ENCODE measurements at places on chromosomes 5 and 9.

- no peak overlapping the region for H3K27ac ChIP-seq
- no peak for DNase-seq
- H3K4me3 ChIP-seq: no peak overlapping the region
- peaks cover 7% of the 10 kb centered on the region for H3K27me3 ChIP-seq
- H3K36me3 ChIP-seq: no peaks in the 10 kb centered on the region
- H3K4me1 ChIP-seq: no peaks in the 10 kb centered on the region
These were observed 362.8 kb upstream of the ADAMTSL1 start for GRCh38 chr9:18111146-18111545.

DNA sequence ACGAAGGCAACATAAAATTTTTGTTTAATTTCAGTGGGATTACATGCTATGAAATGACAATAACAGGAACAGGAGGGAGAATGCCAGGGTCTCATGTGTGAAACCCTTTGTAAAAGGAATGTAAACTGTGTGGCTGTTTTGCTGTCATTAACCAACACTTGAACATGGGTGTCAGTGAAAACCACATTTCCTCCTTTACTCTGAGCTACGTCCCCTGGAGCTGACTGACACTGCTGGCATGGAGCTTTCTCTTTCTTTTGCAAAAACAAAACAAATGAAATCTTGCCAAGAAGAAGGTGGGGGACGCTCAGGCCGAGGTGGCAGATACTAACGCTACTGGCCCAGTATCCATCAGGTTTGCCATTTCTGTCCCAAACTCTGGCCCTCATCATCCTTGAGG, 121.4 kb downstream of the DMRT2 start:
- no peak overlapping the region for H3K27ac ChIP-seq
- H3K36me3 ChIP-seq: no peaks in the 10 kb centered on the region
- no peaks in the 10 kb centered on the region for H3K4me1 ChIP-seq
- no peak overlapping the region for H3K4me3 ChIP-seq
- no peak for DNase-seq
- H3K27me3 ChIP-seq: no peaks in the 10 kb centered on the region

DNA sequence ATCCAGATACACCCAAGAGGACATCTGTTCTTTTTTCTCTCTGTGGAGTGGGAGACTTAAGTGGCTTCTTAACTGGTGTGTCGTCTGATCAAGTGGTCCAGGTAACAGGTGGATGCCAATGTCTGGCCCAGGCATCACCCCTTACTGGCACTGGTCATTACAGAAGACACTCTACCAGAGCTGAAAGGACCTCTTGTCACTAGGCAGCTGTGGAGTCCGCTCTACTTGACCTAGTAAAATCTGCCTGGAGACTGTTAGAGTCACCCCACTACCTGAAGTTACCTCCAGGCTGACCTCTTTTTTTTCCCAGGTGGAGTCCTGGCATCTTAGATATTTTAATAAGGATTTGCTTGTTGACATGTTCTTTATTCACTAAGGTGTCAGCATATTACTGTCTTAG, 22.5 kb downstream of the FXN start:
- H3K4me1 ChIP-seq: no peaks in the 10 kb centered on the region
- no peak overlapping the region for H3K27ac ChIP-seq
- no peaks in the 10 kb centered on the region for H3K27me3 ChIP-seq
- H3K36me3 ChIP-seq: peaks cover 24% of the 10 kb centered on the region
- no peak overlapping the region for H3K4me3 ChIP-seq
- no peak for DNase-seq

DNA sequence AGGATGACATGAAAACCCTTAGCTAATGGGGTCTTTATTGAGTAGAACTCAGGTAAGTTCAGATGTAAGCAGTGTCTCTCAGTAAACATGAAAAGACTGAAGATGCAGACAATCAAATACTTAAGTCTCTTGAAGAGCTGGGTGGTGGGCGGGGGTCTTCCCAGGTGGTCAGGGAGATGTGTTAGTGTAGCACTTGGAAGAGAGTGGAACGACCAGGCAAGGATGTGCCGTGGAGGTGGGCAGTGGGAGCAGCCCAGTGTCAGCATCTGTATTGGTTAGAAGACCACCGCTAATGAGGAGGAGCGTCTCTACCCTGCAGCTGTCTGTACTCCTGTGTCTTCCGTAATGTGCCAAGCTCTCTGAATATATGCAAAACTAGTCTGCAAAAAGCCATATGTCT, 4.4 kb downstream of the S1PR3 start:
- H3K4me1 ChIP-seq: 0 out of 2 replicates have a peak, but pooled peaks cover under 1% of the 10 kb centered on the region
- DNase-seq: no peak
- no peak overlapping the region for H3K4me3 ChIP-seq
- H3K27ac ChIP-seq: no peak overlapping the region
- no peaks in the 10 kb centered on the region for H3K27me3 ChIP-seq

DNA sequence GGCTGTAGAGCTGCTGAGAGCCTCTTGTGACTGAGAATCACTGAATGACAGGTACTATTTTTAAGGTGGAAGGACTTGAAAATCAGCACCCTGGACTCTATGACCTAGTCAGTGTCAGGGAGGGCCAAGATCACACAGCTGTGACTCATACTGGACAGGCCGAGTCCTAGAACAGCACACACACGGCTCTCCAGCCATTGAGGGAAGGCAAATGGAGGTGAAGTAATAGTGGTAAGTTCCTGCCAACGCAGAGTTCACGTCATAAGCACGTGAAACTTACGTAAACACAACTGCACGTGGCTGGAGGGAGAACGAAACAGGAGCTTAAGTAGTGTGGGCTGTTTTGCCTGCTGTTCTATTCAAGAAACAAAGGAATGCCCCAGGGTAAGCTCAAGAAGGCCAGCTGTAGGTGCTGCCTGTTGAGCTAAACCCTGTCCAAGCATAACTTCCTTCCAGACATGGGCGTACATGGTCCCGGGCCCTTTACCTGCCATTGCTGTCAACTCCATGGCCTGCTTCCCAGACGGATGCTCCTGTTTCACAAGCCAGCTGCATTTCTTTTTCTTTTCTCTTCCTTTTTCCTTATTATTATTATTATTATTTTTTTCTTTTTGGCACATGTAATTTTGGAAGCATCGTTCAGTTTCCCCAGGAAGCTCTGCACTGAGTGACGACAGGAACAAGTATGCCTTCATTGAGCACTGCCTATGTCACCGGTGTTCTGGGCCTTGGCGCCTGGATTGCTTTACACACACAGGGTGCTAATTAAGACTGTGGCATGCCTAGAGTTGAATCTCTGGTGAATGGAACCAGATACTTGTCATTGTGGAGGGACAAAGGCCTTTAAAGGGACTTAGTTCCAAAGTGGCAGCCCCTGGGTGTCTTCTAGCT, 10.2 kb upstream of the LCP2 start:
- DNase-seq: no peak
- H3K4me3 ChIP-seq: no peak overlapping the region
- no peaks in the 10 kb centered on the region for H3K36me3 ChIP-seq

- H3K27me3 ChIP-seq: no peaks in the 10 kb centered on the region
- no peaks in the 10 kb centered on the region for H3K36me3 ChIP-seq
- H3K27ac ChIP-seq: no peak overlapping the region
- DNase-seq: peak; percentile 28
- H3K4me1 ChIP-seq: no peaks in the 10 kb centered on the region
These were observed 150.1 kb downstream of the OSTF1 start for GRCh38 chr9:75238311-75238976.

GRCh38 chr5:137938751-137939143, 49.5 kb downstream of the PKD2L2 start:
- no peak for DNase-seq
- no peak overlapping the region for H3K4me3 ChIP-seq
- no peaks in the 10 kb centered on the region for H3K4me1 ChIP-seq
- peaks cover 61% of the 10 kb centered on the region for H3K36me3 ChIP-seq
- no peak overlapping the region for H3K27ac ChIP-seq

DNA sequence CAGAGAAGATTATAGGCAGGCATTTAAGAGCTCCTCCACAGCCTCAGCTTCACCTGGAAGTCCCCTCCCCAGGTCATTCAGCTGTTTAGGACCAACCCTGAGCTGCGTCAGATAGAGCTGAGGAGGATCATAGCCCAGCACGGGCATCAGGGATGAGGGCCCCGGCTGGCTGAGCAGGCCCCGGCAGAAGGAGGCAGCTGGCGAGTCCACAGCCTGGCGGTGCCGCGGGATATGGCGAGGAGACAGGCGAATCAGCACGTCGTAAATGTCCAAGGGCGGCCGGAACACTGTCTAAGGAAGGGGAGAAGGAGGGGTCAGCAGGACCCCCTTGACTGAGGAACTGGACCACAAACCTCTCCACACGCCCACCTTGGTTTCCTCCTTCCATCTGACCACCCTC, 10.6 kb downstream of the NOL6 start:
- H3K4me1 ChIP-seq: no peaks in the 10 kb centered on the region
- H3K36me3 ChIP-seq: peaks cover 76% of the 10 kb centered on the region
- no peaks in the 10 kb centered on the region for H3K27me3 ChIP-seq
- H3K27ac ChIP-seq: no peak overlapping the region

DNA sequence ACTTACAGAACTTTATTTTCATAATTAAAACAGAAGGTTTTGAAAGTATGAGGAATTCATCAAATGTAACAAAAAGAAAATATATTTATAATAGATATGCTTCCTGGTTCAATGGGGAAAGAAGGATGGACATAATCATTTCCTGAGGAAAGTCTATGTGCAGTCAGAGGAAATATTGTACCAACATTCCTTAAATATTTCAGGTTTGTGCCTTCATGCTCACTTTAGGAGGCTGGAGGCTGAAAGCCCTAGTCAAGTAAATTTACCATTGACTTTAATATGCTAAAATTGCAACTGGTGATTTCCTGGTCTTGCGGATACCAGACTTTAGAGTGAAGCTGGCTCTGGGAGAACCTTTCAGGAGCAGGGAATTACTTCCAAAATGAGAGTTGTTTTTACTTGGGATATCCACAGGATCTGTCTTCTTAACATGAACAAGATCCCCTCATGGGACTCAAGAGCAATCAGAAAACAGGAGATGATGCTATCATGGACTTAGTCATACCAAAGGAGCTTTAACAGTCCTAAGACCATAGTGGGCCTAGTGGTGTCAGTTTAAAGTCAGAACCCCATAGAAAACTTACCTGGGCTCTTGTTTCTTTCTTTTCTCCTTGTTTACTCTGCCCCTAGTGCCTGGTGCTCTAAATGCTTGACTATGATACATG, 762.8 kb upstream of the GRAMD2B start:
- H3K4me3 ChIP-seq: no peak overlapping the region
- no peaks in the 10 kb centered on the region for H3K36me3 ChIP-seq
- no peaks in the 10 kb centered on the region for H3K27me3 ChIP-seq
- H3K4me1 ChIP-seq: no peaks in the 10 kb centered on the region

- DNase-seq: no peak
- no peaks in the 10 kb centered on the region for H3K36me3 ChIP-seq
- no peak overlapping the region for H3K27ac ChIP-seq
- H3K4me1 ChIP-seq: no peaks in the 10 kb centered on the region
These were observed 976.4 kb upstream of the CDH9 start for GRCh38 chr5:28014779-28015178.

GRCh38 chr5:55472642-55473041, 62.1 kb downstream of the PLPP1 start:
- H3K4me1 ChIP-seq: no peaks in the 10 kb centered on the region
- no peak overlapping the region for H3K27ac ChIP-seq
- H3K27me3 ChIP-seq: no peaks in the 10 kb centered on the region
- peaks cover 4% of the 10 kb centered on the region for H3K36me3 ChIP-seq

- H3K27ac ChIP-seq: no peak overlapping the region
- peaks cover 5% of the 10 kb centered on the region for H3K4me1 ChIP-seq
These were observed 123.3 kb downstream of the TLR4 start for GRCh38 chr9:117827456-117827855.

DNA sequence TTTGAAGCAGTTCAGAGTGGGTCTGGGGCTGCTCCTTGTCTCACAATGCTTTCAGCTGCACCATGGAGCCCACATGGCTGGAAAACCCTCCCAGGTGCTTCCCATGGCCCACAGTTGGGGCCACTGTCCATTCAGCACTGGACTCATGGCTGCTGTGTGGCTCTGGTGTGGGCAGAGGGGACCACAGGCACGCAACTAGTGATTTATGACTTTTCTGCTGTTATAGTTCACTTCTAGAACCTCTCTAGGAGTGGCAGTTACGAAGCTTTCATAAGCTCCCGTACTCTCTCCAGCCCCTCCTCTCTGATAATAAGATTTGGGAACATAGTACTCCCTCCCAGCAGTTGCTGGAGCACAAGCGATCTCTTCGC, 29.0 kb downstream of the GLRA1 start:
- no peaks in the 10 kb centered on the region for H3K36me3 ChIP-seq
- no peak for DNase-seq
- no peak overlapping the region for H3K4me3 ChIP-seq
- peaks cover 2% of the 10 kb centered on the region for H3K27me3 ChIP-seq
- H3K4me1 ChIP-seq: no peaks in the 10 kb centered on the region

- H3K4me1 ChIP-seq: no peaks in the 10 kb centered on the region
- H3K27me3 ChIP-seq: peaks cover 3% of the 10 kb centered on the region
- no peak for DNase-seq
- H3K27ac ChIP-seq: no peak overlapping the region
- no peaks in the 10 kb centered on the region for H3K36me3 ChIP-seq
- H3K4me3 ChIP-seq: no peak overlapping the region
These were observed 132.7 kb upstream of the MAP1B start for GRCh38 chr5:71974622-71975021.

- DNase-seq: no peak
- H3K4me1 ChIP-seq: peaks cover 40% of the 10 kb centered on the region
- H3K4me3 ChIP-seq: no peak overlapping the region
- no peaks in the 10 kb centered on the region for H3K27me3 ChIP-seq
These were observed 4.2 kb downstream of the TXNDC15 start for GRCh38 chr5:134878403-134878802.

GRCh38 chr9:95608341-95608740, 91.6 kb upstream of the PTCH1 start:
- H3K27ac ChIP-seq: no peak overlapping the region
- H3K4me1 ChIP-seq: no peaks in the 10 kb centered on the region
- no peak for DNase-seq

GRCh38 chr9:137372693-137373610, 50.0 kb downstream of the EXD3 start:
- no peaks in the 10 kb centered on the region for H3K4me1 ChIP-seq
- no peak overlapping the region for H3K27ac ChIP-seq
- no peak overlapping the region for H3K4me3 ChIP-seq
- DNase-seq: no peak

GRCh38 chr5:141343242-141343952, at the start of gene PCDHGA3:
Gene PCDHGA3, plus strand, starts transcription at chr5:141343829. Its CDS starts 205 bp downstream, at chr5:141344034.
- no peaks in the 10 kb centered on the region for H3K27me3 ChIP-seq
- no peak within 1 kb of the TSS for H3K27ac ChIP-seq

DNA sequence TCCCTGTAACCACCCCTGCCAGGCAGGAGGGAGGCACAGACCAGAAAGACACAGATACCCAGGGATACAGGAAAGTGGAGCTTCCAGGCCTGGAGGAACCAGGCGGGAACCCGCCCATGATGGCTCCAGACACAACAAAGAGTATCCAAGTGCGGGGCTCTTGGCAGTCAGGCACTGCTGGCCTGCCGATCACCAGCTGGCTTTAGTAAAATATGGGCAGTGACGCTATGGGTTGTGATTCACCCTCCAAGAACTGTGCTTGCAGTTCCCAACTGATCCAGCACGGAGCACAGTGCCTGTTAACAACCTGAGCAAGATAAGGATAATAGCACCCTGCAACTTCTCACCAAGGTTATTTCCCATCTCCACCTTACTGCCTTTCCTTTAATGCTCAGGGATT, 463.3 kb downstream of the IRX1 start:
- no peaks in the 10 kb centered on the region for H3K36me3 ChIP-seq
- DNase-seq: no peak
- H3K4me1 ChIP-seq: no peaks in the 10 kb centered on the region
- H3K4me3 ChIP-seq: no peak overlapping the region
- H3K27ac ChIP-seq: no peak overlapping the region

Measured in DND-41 (cell line).